GM03348 (cell line): ENCODE measurements at places on chromosomes 5 and 9.
A peak's percentile ranks its signal among the peaks of the same experiment; 100 is the strongest.

GRCh38 chr9:98786750-98787510 lies 9.4 kb downstream of the ANKS6 start:
- no peak for DNase-seq

GRCh38 chr9:135525241-135526088 lies 4.2 kb downstream of the LCN1 start:
- peak; percentile 1 for DNase-seq

DNA sequence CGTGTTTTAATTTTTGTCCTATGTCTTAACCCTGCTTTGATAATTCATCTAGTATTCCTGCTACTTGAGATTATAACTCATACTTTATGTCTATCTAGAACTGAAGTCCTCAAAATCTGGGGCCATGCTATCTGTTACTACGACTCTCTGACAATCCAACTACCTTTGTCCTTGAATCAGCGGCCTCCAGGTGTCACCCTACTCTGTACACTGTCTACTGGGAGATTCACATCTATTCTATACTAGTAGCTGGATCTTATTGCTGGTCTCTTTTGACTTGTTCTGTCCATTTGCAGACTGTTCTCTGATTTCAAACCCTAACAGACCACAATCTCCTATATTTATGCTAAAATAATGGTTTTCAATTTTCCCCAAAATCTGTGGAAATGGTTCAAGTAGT lies 225.5 kb upstream of the ELAVL2 start:
- DNase-seq, result no peak

- DNase-seq, result peak; percentile 87
Observed at GRCh38 chr5:132830436-132831094, at the start of gene SHROOM1. Gene SHROOM1, minus strand, starts transcription at chr5:132830647. Its CDS starts 4,507 bp downstream, at chr5:132826140.

DNA sequence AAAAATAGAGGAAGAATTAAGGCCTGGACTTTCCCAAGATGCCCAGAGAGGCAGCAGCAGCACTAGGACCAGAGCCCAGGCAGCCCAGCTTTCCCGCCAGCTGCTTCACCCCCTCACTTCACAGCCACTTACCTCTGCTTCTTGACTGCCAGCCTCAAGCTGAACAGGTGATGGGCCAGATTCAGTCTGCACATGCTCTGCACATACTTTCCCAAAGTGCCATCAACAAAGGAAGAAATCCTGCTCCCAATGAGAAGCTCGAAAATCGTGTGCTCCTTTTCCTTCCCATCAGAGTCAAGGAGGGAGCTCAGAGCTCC lies 4.1 kb upstream of the SLC25A48 start:
- no peak for DNase-seq

GRCh38 chr9:37559125-37559524 lies 17.1 kb downstream of the FBXO10 start:
- no peak for DNase-seq

DNA sequence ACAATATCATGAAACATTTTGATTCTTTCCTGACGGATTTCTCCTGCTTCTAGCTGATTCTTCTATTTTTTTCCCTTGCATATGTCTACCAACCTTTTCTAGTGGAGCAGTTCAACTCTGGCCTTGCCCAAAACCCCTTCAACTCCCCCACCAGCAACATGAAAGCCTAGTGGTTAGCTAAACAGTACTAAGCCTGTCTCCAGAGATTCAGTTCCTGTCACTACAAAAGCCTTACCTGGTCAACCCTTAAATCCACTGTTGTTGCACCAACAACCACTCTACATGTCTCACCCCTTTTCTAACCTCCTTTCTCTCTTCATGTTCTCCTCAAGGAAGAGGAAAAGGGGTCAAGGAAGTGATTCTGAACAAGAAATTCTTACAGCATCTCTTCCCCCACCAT lies 74.8 kb upstream of the PIK3R1 start:
- no peak for DNase-seq

- DNase-seq, result no peak
Observed at GRCh38 chr5:61416420-61416819, 84.4 kb downstream of the ZSWIM6 start.

DNA sequence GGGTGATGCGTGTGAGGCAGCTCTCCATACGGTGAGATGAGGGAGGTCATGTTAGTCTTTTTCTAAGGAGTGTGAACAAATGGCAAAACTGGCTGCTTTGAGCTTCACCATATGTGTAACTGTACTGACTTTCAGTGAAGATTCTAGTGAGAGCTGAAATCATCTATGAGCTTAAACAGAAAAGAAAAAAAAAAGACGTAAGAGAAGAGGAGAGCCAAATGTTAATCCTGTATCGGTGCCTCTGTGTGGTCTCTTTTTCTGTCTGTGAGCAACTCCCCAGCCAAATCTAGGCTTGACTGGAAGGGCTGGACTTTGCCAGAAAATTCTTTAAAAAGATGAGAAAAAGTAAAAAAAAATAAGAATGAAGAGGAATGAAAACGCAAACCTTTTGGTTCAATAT lies 209.7 kb upstream of the TUT7 start:
- DNase-seq, result no peak

- no peak for DNase-seq
Observed at GRCh38 chr5:5780253-5780652, 357.8 kb downstream of the ICE1 start.

DNA sequence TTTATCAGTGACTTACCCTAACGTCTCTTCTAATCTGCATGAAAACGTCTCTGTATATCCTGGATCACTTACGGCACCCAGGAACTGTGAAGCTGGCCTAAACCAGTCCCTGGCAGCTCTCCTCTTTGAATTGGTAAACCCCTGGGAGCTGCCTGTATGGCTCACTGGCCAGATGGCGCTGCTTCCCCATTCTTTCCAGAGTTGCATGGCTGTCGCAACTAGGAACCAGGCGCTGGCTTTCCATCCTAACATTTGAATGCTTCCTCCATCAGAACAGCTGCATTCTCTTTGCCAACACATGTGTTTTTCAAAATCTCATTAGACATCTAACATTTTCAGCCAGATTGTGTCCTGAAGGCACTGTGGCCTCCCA lies 8.0 kb upstream of the PCA3 start:
- DNase-seq, result peak; percentile 76

DNA sequence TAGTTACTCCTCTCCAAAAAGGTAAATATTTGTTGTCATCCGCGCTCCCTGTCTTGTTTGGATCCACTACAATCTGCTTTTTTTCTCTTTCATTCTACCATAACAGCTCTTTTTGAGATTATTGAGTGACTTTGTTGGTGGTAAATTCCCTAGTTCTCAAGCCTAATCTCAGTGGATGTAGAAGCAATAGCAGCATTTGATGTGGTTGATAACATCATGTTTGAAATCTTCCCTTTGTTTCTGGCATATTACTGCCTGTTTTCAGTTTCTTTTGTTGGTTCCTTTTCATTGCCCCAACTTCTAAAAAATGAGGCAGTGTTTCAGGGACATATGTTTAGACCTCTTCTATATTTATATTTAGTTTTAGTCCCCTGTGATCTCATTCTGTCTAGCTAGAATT lies 8.9 kb downstream of the CDC42SE2 start:
- DNase-seq, result no peak

DNA sequence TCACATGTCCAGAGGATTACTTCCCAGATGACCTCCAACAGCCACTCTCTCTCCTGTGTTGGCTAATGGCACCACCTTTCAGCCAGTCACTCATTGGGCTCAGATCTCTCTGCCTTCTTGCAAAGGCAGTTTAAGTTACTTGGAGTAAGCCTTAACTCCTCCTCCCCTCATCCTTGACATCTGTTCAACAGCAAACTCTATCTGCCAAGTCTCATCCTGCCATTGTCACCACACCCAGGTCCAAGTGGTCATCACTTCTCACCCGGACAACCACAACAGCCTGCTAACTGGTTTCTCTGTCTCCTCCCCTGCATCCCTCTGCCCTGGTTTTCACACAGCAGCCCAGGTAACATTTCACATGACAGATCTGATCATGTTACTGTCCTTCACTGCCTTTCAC lies 58.5 kb downstream of the DCP2 start:
- no peak for DNase-seq

GRCh38 chr5:368183-369084 lies 46.9 kb downstream of the AHRR start:
- DNase-seq, result no peak

DNA sequence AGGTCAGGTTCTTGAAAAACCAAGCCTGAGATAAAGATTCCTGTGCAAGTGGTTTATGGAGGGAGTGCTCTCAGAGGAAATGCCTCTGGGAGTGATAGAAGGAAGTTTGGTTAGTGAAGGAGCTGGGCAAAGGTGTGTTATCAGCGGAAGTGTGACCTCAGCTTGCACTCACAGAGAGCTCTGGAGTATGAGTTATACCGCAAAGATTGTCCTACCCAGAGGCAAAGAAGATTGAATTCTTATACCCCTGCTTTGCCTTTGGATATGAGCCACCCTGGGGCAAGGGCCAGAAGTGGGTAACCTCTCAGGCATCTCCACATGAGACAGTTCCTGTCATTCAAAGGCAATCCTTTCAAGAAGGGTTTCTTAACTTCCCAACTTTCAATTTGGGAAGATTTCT lies 145.6 kb downstream of the MUSK start:
- no peak for DNase-seq

DNA sequence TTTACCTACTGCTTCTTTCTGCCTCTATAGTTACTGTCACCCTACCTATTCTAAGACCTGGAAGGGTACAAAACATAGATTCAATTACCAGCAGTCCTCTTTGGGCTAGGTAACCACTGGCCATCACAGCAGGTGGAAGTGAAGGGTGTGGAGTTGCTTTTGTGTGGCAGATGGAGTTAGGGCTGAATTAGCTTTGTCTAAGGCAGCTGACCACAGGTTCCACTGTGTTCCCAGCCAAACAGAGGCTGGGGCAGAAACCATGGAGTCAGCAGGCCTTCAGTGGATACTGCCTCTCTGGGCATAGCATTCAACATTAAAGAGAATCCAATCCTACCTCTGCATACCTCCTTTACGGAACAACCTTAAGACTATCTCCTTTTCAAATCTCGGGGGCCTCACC lies 254.2 kb downstream of the RFX3 start:
- DNase-seq, result no peak

- peak; percentile 60 for DNase-seq
Observed at GRCh38 chr5:140038373-140038957, 4.6 kb downstream of the NRG2 start.

GRCh38 chr5:133321833-133322420 lies 270.1 kb downstream of the HSPA4 start:
- DNase-seq, result no peak

DNA sequence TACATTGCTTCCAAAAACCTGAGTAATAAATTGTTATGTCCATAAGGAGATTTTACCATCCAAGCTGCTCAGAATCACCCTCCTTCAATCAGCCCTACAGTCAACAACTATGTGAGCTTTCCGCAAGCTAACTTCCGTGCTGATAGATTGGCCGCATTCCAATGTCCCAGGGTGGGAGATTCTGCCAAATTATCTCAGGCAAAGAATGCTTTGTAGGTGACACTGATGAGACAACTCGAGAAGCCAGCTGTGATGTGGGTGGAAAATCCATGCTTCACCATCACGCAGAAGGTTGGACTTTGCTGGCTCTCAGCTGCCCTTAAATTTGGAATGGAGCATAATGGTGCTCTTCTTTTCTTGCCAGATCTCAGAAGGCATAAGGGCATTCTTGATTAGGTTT lies 44.9 kb upstream of the HCN1 start:
- DNase-seq, result no peak

DNA sequence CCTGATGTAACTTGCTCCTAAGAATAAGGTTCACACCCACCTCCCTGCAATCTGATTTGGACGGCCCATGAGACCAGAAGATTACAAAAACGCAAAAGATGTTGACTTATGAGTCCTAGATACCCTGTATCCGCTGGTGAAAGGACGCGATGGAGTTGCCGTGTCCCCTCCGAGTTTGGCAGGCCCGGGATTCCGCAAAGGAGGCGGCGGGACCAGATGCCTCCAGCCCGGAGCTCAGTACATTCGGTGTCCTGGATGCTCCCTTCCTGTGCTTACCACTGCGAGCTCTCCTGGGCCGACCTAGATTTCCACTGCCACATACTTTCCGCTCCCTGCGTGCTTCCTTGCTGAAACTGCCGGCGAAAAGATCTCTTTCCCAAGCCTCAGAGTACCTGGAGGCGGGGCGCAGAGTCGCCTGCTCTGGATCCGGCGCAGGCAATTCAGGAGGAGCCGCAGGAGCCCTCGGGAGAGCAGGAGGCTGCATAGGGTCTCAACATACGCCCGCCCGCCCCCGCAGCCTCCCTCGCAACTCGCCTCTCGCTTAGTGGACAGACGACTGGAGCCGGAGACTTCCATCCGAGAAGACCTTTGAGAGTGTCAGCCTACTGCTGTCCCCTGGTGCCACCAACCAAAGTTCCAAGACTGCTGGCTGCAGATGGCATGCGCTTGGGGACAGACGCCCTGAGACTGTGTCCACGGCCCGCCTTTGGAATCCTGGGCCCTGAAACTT lies 39.8 kb downstream of the ANXA2R start:
- peak; percentile 31 for DNase-seq

- no peak for DNase-seq
Observed at GRCh38 chr9:8430945-8431344, 631.4 kb upstream of the DMAC1 start.

GRCh38 chr5:15013654-15014463 lies 142.3 kb upstream of the ANKH start:
- DNase-seq, result peak; percentile 60

DNA sequence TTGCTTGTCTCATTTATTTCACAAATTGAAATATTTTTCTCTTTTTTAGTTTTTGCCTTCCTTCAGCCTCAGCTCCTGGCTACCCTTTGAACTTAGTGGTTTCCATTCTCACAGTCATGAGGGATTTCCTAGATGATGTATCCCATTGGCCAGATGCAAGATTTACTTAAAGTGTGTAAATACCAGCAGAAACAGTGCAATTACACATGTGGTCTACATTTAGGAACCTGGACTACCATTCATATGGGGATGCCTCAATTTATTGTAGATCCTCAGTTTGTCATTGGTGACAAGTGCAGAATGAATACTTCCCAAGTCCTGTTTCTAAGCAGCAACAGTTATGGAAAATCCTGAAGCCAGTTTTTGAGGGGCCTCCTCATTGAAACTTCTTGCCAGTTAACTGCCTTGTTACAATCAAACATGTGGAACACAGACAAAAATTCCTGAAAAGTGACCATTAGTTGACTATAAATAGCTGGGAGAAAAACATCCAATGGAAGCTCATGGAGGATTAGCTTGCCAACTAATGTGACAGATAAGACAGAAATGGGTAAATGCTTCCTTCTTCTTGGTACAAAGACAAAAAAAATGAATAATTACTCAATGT lies 113.6 kb upstream of the FER start:
- DNase-seq, result peak; percentile 36

DNA sequence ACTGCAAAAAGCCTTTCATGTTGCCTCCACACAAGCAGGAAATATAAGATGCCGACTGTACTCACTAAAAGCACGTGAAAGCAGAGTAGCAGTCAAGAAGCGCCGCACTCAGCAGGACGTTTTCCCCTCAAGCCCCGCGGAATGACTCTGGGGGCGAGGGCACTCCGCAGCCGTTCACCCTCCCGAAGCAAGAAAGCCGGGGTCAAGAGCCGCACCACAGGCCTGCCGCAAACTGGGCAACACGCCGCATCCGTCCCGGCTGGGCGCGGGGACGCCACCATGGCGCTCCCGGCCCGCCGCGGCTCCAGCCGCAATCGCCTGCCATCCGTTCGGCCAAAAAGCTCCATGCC lies 364 bp downstream of the RPS6 start:
- DNase-seq, result peak; percentile 52
